ENCODE measurements at places on chromosomes 6 and 20.
A peak's percentile ranks its signal among the peaks of the same experiment; 100 is the strongest.

DNA sequence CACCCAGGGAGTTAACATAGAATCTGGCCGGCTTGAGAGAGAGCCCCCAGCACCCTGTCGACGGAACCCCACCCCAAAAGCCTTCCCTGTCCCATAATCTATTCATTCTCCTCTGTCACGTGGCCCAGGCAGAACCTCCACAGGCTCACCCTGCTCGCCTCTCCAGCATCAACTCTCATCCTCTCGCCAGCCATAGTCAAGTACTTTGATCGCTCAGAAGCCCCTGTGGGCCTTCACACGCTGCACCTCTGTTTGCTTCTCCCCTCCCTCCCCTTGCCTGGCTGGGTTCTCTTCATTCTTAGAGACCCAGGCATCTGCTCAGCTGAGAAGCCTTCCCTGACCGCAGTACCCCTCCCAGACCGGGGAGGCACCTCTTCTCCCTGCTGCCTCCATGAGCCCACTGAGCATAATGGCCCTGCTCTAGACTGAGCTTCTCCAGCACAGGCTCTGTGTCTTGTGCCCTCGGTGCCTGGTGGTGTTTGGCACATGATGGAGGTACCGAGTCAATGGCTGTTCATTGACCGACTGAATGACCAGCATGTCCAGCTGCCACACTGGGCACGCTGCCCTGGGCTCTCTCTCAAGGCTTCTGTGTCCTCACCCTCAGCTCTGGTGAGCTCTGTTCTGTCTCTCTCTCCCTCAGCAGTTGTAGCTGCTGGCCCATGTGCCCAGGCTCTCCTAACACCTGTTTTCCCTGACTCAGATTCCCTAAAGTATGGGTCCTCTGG lies 33.7 kb downstream of the PKIG start:
- DNase-seq = no peak

DNA sequence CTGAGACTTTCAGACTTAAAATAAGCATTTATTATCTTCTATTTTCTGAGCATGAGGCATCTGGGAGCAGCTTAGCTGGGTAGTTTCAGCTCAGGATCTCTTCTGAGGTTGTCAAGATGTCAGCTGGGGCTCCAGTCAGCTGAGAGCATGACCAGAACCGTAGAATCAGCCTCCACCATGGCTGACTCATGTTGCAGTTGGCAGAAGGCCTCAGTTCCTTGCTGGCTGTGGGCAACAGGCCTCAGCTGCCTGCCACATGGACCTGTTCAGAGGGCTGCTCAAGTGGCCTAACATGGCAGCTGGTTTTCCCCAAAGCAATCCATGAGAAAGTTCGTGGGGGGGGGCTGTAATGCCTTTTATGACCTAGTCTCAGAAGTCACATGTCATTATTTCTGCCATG lies 142.3 kb downstream of the LY86 start:
- DNase-seq = no peak

GRCh38 chr6:39818695-39819094 lies 26.5 kb downstream of the DAAM2 start:
- DNase-seq = no peak

- DNase-seq = no peak
Measured at GRCh38 chr6:149012040-149012545, 265.3 kb downstream of the UST start.

- no peak for DNase-seq
Measured at GRCh38 chr6:143555071-143555492, 43.6 kb upstream of the FUCA2 start.

GRCh38 chr6:93829009-93829408 lies 409.6 kb upstream of the EPHA7 start:
- DNase-seq = no peak

- no peak for DNase-seq
Measured at GRCh38 chr6:43579171-43579570, 3.2 kb downstream of the POLH start.

GRCh38 chr6:148413321-148414091 lies 70.9 kb downstream of the SASH1 start:
- no peak for DNase-seq

DNA sequence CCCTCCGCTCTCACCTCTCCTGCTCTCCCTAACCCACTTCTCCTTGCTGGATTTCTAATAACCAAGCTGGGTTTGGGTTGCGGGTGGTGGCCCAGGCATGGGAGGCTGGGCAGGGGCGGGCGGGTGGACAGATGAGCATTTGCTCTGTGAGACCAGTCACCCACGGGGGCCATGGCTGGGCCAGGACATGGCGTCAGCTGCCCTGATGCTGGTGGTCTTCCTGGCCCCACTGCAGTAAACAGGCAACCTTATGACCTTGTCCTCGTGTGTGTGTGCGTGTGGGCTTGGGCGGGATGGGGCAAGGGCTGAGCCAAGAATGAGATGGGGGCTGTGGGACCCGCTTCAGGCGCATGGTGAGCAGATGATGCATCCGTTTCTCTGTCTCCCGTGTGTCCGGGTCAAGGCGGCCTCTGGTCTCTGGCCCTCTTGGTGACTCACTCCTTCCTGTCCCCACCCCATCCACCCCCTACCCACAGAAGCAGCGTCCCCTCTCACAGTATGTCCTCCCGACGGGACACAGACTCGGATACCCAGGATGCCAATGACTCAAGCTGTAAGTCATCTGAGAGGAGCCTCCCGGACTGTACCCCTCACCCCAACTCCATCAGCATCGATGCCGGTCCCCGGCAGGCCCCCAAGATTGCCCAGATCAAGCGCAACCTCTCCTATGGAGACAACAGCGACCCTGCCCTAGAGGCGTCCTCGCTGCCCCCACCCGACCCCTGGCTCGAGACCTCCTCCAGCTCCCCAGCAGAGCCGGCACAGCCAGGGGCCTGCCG lies 41.4 kb upstream of the MYL9 start:
- DNase-seq = no peak

DNA sequence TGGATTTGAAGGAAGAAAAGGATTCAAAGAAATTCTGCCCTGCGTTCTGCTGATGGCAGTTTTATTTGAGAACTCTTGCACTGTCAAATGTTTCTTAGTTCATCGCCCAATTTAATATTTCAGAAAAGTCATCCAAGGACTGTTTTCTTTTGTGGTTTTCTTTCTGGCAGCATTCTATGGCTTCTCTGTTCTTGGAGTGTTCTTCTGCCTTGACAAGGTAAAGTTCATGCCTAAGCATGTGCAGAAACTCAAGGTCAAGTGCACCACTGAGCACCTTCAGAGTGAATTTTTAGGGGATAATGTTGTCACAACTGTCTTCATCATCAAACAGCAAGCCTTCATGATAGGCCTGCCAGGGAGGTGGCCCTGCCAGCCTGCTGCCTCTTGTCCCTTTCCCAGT lies 225.6 kb downstream of the PLCB1 start:
- no peak for DNase-seq

GRCh38 chr6:79543886-79544285 lies 6.7 kb upstream of the LCA5 start:
- no peak for DNase-seq

DNA sequence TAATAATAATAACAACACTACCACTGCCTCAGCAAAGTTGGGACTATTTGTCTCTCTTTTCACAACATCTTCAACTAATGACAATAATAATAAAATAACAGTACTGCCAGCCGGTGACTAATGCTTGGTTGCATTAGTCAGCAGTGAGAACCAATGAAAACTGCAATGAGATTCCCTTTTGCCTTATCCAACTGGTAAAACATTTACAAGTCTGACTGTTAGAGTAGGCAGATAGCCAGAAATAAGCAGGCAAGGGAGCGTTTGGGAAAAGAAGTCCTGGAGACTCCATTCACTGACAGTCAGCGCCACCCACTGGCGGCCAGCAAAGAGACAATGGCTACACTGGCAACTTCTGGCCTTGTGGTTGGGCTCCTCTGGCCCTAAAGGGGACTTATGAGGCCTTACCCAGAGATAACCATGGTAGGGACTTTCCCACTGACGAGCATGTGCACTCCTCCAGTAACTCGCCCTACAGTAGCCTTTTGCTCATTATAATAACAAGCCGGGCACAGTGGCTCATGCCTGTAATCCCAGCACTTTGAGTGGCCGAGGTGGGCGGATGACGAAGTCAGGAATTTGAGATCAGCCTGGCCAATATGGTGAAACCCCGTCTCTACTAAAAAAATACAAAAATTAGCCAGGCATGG lies 3.4 kb upstream of the NSFL1C start:
- peak; percentile 33 for DNase-seq

DNA sequence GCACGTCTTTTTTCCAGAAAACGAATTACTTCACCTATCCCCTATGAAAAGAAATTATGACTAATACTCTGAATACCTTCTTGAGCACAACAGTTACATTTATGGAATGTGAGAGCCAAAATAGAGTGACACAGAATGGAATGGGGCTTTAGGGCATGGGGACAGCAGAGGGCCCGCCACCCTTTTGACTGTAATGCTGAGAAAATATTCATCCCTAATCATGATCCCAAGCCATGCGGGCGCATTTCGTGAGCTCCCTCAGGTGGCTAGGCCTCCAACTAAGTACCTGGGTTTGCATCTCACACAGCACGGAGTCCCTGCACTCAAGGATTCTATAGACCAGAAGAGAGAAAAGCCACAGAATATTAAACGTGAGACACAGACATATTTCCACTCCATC lies 212.6 kb downstream of the SOD2 start:
- DNase-seq = no peak

DNA sequence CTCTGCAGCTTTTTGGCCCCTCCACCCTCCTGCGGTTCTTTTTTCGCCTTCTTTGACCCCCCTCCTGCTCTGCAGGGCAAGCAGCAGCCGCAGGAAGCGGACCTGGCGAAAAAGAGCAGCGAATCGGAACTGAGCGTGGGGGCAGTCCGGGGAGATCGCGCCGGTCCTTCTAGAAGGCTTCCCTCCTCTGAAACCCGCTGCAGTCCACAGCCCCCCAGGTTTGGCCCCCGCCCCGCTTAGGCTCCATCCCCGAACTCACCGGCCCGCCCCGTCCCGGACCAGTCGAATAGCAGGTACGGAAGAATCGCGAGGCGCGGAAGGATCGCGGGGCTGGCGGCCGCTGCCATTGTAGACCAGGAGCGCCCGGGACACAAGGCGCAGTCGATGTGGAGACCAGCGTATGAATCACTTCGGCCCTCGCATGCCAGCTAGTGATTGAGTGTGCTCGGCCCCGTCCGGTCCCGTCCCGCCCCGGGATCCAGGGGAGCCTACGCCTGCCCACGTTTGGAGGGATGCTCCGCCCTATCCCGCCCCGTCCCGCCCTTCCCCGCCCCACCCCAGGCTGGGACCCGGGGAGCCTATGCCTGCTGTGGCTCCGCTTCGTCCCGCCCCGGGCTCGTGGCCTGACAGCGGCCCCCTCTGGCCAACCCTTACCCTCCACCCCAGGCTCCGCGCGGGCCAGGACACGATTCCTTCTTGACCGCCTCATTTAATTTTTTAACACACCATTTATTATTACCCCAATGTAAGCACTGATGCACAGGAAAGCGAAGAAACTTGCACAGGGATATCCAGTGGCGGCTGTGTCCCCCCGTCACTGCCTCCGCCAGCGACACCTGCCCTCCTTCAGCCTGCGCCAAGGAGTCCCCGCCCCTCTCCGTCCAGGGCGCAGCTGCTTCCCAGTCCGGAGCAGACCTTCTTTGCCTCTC lies at the start of gene ULBP3:
Gene ULBP3 (minus strand): TSS at position 402 of the 929 bp plus-strand sequence. CDS start 55 bp downstream, at position 347.
- peak; percentile 83 for DNase-seq

DNA sequence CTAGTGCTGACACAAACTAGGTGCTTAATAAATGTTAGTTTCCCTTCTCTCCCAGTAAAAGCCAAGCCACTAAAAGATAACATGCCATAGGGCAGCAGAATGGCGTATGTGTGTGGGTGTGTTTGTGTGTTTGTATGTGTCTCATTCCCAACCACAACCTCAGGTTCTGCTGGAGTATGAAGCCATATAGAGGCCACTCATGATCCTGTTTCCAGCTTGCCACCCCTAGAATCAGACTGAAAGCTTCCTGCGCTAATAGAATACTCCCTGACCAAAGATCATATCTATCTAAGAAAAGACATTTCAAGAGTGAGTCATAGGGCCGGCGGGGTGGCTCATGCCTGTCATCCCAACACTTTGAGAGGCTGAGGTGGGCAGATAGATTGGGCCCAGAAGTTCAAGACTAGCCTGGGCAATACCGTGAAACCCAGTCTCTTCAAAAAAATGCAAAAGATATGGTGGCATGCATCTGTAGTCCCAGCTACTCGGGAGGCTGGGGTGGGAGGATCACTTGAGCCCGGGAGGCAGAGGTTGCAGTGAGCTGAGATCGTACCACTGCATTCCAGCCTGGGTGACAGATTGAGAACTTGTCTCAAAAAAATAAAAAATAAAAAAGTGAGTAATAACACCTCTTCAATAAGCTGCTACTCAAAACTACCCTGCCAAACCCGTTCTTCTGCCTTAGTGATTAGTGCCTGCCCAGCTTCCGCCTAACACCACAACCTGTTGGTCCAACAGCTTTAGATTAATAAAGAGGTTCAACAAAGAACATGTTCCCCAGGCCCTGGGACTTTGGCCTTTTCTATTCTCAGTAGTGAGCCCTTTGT lies 11.8 kb upstream of the SNRPC start:
- peak; percentile 19 for DNase-seq

- no peak for DNase-seq
Measured at GRCh38 chr20:50491926-50492634, 18.1 kb upstream of the PTPN1 start.

- peak; percentile 70 for DNase-seq
Measured at GRCh38 chr20:57619051-57619831, 985 bp downstream of the ZBP1 start.

- no peak for DNase-seq
Measured at GRCh38 chr20:56428881-56429280, 16.8 kb downstream of the CASS4 start.

GRCh38 chr6:137767911-137768690 lies 99.0 kb upstream of the TNFAIP3 start:
- DNase-seq = no peak

- no peak for DNase-seq
Measured at GRCh38 chr20:62900692-62901584, 25.4 kb downstream of the DIDO1 start.

DNA sequence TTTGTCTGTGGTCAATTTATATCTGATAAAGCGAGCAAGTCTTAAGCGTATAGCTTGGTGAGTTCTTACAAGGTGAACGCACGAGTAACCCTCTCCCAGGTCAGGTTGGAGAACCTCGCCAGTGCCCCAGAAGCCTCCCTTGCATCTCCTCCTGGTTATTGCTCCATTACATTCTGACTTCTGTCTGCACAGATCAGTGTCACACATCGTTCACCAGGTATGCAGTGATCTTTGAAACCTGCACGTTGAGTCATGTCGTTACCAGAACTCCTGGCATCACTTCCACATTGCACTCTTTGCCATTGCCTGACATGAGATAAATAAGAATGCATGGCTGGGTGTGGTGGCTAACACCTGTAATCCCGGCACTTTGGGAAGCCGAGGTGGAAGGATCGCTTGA lies 44.2 kb downstream of the AKAP12 start:
- no peak for DNase-seq

- DNase-seq = no peak
Measured at GRCh38 chr6:149806127-149806526, 56.6 kb downstream of the PCMT1 start.

- no peak for DNase-seq
Measured at GRCh38 chr20:42214074-42214473, 595.9 kb upstream of the CHD6 start.

GRCh38 chr6:155889410-155889809 lies 433.8 kb upstream of the NOX3 start:
- DNase-seq = no peak

- DNase-seq = no peak
Measured at GRCh38 chr6:86723729-86724128, 213.6 kb upstream of the HTR1E start.

All from stimulated activated naive CD8-positive, alpha-beta T cell treated with anti-CD3 and anti-CD28 coated beads, Interleukin-15, Interleukin-2, amounts not matched to agents 100 U/mL and 50 U/mL, for 24 hours (primary cell).